IMR-90 (cell line): ENCODE measurements at places on chromosomes 12 and 14.

DNA sequence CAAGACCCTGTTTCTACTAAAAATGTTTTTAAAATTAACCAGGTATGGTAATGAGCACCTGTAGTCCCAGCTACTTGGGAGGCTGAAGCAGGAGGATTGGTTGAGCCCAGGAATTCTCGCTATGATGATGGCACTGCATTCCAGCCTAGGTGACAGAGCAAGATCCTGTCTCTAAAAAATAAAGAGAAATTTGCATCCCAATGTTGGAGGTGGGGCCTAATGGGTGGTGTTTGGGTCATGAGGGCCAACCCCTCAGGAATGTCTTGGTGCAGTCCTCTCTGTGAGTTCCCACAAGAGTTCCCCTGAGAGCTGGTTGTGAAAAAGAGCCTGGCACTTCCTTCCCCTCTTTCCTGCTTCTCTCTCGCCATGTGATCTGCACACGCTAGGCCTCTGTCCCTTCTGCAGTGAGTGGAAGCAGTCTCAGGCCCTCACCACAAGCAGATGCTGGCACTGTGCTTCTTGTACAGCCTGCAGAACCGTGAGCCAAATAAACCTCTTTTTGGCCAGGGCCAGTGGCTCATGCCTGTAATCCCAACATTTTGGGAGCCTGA lies 11.3 kb downstream of the ACOT6 start:
- no peak for DNase-seq

DNA sequence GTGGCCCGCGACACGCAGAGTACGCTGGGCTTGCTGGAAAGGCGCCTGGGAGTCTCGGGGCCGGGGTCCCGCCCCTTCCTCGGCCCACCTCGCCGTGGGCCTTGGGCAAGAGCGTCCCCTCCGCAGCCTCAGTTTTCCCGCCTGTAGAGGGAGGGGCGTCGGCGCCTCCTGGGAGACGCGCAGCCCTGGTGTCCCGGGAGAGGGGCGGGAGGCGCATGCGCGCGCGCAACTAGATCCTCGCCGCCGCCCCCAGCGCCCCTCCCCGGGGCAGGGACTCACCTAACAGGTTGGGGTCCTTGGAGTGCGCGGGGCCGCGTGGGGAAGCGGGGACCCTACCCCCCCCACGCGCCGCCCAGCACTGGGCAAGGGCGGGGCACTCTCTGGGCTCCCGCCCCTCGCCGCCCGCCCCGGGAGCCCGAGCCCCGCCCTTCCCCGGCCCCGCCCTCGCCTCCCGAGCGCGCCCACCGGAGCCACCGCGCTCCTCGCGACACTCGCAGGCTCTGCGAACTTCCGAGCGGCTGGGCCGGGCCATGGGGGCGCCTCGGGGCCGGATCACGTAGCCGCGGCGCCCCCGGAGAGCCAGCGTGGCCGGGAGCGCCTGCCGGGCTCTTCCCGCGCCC lies at the start of gene KIF26A:
TSS of gene KIF26A (plus strand) at position 490 of the 620 bp plus-strand sequence. CDS start 136 bp downstream, outside the sequence.
- no peak for DNase-seq

GRCh38 chr14:103141117-103141796 lies 18.0 kb downstream of the TNFAIP2 start:
- peak; percentile 38 for DNase-seq

DNA sequence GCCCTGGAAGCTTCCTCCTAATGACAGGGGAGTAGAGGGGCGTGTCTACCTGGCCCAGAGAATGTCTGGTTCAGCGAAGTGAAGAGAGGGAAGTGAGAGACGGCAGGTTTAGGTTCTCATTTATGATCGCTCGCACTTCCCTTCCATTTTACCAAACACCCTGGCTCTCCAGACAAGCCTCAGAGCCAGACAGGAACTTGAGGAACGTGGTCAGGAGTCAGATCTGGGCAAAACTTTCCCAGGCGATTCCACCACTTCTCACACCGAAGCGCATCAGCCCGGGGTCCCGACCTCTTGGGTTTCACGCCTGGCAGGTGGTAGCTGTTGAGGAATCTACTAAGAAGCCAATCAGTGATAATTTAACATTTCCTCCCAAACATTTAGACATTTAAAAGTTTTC lies 21.3 kb downstream of the ACTN1 start:
- no peak for DNase-seq

GRCh38 chr12:79983492-79983891 lies 48.6 kb upstream of the PPP1R12A start:
- peak; percentile 78 for DNase-seq

- DNase-seq, result no peak
Observed at GRCh38 chr12:126400831-126401230, 1335.6 kb downstream of the AACS start.

DNA sequence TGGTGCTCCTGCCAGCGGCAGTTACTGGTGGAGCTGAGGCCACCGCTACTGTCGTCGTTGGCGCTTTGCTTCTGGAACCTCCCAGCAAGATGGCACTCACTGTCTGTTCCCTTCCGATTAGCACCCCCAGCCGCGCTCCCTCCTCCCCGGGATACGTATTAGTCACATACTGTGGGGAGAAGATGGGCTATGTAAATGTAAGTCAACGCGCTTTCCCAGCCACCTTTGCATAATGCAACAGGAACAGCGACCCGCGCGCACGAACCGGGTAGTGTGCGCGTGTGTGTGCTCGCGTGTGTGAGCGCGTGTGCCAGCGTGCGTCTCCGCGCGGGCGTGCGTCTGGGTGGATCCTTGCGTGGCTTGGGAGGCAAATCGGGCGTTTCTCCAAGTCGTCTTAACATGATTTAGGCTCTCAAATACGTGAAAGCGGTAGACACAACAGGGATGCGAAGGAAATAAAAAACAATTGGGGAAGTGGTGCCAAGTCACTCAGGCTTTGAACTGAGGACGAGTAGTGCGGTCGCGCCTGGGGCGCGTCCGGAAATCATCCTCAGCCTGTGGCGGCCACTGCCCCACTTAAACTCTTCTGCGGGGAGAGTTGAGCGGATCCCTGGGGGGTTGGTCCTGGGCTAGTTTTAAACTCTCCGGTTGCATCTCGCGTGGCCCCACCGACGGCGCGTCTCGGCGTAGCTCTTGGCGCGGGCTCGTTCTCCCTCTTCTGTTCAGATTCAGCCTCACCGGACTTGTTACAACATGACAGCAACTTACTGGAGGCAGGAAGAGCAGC lies 1.8 kb downstream of the FLRT2 start:
- peak; percentile 80 for DNase-seq
